ENCODE measurements at places on chromosomes 3 and 15.

GRCh38 chr3:101878589-101878988, 29.3 kb downstream of the NFKBIZ start:
- no peak for DNase-seq

DNA sequence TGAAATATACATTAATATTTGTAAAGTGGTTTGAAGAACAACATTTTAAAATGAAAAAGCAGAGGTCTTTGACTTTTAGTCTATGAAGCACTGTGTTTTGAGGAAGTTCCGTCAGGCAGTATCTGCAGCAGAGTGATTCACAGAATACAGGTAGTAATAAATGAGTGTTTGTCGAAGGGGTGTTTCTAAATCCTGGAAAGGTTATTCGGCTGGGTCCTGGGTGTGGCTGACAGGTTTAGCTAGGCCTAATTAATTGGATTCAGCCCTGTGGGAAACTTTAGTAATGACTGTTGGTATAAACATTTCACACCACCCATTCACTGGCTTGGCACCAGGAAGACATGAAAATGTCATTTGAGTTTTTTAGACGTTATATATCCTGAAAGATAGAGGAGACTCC, 51.3 kb downstream of the TIPARP start:
- DNase-seq = no peak

- no peak for DNase-seq
Observed at GRCh38 chr3:37173806-37174205, 576 bp downstream of the LRRFIP2 start.

GRCh38 chr15:35197306-35197705, 112.2 kb upstream of the NANOGP8 start:
- no peak for DNase-seq

DNA sequence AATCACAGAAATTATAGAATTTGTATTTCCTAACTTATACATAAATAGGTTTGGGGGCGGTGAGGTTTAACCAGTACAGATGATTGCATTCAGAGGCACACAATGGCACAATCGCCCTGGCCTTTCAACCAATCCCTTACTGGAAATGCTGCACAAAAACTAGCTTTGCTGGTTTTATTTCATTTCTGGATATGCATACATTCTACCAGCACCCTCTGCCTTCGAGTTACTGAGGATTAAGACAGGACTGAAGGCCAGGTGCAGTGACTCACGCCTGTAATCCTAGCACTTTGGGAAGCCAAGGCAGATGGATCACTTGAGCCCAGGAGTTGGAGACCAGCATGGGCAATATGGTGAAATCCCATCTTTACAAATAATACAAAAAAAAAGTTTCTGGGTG, 336.1 kb downstream of the ARRDC4 start:
- DNase-seq = no peak

DNA sequence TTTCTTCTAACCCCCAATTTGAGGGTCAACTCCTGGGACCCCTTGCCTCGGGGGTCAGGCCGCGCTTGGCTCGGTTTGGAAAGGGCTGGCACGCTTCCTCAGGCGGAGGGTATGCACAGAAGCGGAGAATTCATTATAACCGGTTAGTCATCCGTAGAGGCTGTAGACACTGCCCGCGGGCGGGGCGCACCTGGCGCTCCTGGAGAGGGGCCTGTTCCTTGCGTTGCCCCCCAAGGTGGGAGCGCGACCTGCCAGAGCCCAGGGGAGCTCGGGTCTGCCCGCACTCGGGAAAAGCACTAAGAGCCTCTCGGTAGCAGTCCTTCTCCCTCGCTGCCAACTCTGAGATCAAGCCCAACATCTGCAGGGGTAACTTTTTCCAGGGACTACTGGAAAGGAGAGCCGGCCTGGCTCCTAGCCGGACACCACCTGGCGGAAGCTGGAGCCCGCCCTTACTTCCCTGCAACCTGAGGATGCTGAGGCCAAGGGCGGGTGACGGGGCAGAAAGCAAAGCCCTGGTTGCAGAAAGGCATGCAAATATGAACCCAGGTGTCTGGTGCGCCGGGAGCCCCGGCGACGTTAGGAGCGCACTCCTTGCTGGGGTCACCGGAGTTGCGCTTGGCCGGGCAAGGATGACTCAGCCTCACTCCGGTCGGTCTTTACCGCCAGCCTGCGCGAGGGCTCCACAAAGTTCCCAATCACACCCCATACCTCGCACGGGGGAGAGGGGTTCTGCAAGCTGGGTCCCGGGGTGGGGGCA, 1.5 kb upstream of the CACNA2D3 start:
- no peak for DNase-seq

DNA sequence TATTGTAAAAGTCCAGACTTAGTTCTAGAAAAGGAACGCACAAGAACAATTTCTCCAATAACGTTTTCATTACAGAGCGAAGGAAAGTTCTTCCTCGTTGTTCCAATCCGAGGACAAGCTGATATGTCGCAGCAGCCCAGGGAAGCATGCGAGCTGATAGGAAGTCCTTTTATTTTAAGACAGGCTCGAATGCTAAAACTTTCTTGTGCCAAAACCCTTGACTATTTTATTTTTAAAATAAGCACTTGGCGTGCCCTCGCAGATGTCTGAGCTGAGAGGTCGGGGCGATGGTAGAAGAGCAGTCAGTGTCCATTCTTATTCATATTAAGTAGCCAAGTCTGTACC, 433 bp upstream of the MITF start:
- DNase-seq = no peak

Data from stimulated activated CD4-positive, alpha-beta T cell treated with anti-CD3 and anti-CD28 coated beads, Interleukin-1b, Interleukin-23, amount 100 ng/mL, for 1 hour (primary cell).